Cortex of kidney (tissue), 1 donor: ENCODE measurements at places on chromosomes 11 and 22.

GRCh38 chr11:96074551-96075310, 150.8 kb upstream of the MTMR2 start:
- no peak for DNase-seq

DNA sequence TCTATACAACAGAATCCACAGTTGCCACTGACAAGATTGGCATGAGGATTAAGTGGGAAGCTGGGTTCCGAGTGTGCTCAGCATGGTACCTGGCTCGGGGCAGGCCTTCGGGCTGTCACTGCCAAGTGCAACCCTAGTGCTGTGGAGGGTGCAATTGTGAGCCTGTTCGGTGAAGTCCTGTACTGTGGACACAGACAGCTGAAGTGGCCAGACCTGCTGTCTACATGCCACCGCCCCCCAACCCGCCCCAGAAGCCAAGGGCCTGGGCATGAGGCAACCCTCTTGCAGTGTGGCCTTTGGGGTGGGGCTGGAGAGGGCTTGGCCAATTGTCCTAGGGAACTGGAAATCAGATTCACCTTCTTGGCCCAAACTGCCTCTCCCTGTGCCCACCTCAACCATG, 15.6 kb upstream of the SHISAL1 start:
- no peak for DNase-seq

DNA sequence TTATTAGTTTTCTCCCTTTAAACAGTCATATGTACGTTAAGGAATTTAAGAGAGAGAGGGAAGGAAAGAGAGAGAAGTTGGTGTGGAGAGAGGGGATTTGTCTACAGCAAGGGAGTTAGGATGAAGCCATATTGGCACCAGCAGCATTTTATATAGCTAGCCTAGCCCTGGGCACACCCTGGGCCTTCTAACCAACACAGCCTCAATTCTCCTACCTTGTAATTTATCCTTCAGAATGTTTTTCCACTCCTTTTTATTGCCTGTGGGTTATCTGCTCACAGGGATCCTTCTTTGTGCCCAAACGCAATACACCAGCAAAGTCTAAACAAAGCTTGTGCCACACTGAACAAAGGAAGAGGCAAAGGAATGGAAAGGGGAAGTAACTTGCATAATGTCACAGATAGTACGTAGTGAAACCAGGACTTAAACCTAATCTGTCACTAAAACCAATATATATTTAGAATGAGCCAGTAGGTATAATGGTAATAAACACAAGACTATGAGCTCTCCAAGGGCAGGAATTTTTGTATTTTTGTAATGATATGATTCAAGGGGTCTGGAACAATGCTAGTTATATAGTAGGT, 613.8 kb upstream of the TENM4 start:
- DNase-seq, result no peak

DNA sequence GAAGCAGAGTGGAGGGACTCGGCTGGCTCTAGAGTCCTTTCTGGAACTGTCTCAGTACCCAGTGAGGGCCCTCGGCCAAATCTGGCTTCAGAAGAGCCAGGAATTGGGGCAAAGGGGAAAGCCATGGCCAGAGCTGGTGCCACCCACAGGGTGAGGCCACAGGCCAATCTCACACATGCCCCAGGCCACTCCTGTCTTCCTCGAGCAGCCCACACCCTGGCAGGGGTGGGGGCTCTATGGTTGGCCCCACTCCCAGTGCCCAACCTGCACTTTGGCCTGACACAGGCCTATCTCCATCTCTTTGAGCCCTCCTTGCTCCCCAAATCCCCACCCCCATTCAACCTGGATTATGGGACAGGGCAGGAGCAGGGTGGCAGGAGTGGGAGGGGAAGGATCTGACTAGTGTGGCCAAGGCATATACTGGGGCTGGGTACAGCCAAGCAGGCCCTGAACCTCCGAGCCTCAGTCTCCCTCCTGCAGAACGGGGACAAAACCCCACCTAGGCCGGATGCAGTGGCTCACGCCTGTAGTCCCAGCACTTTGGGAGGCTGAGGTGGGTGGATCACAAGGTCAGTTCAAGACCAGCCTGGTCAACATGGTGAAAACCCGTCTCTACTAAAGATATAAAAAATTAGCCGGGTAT, 6.9 kb downstream of the TST start:
- DNase-seq, result no peak

GRCh38 chr11:120125024-120125423, 12.9 kb downstream of the TRIM29 start:
- no peak for DNase-seq
